Adrenal gland (tissue), 19 donors: ENCODE measurements at places on chromosomes 6 and 20. TPM values are rescaled to one million over a fixed set of nuclear protein-coding genes. Genes with fewer than 3 reads are reported as not detected.

- DNase-seq: no peak
Measured at GRCh38 chr6:11585426-11586016, 48.0 kb downstream of the TMEM170B start.

- no peak for DNase-seq
Measured at GRCh38 chr6:135810486-135810885, 41.0 kb upstream of the PDE7B start.

The PDE10A gene
- 8.0 TPM for total RNA-seq

GRCh38 chr6:41757931-41758640, 10.9 kb upstream of the PGC start:
- no peak for DNase-seq

The ARMC2 gene
- 2.1 TPM for total RNA-seq

- DNase-seq: no peak
Measured at GRCh38 chr6:119122336-119122735, 43.9 kb upstream of the FAM184A start.

DNA sequence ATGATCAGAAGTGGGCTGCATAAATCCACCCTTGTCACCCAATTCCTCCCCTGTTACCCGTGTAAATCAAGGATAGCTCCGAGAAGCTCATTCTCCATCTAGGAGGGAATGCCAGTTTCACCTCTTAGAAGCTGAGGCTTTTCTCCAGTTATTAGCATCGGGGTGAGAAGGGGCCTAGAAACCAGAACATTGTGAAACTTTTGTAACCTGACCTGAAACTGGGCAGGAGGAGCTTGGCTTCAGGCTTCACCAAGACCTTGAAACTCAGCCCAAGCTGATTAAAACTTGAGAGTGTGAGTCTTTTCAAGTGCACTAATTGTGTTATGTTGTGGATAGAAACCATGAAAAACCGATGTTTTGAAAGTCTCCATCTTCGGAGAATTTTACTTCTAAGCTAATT, 103.1 kb downstream of the BMP2 start:
- DNase-seq: no peak

DNA sequence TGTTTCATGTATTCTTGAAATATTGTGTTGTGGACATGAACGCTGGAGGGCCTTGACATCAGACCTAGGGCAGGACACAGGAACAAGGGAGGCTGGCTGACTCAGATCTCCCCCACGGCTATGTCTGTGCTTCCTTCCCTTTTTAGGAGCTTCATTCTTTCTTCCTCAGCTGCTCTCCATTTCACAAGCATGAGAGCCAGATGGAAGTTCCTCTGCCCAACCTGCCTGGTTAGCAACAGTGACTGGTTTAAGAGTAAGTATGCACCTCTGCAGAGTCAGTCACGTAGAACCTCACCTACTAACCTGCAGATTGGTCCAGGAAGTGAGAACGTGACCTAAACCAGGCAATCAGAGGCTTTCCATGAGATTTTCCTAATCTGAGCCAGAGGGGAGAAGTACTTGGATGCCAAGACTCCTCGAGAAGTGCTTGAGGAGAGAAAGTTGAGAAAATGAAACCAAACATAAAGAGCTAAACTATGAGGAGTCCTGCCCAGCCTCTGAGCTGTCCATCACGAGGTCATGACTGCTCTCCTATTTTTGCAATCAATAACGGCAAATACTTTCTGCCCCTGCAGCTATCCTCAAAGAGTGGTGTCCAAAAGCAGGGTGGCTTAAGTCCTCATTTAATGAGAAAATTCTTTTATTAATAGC, 465.2 kb upstream of the CITED2 start:
- DNase-seq: peak; percentile 26

DNA sequence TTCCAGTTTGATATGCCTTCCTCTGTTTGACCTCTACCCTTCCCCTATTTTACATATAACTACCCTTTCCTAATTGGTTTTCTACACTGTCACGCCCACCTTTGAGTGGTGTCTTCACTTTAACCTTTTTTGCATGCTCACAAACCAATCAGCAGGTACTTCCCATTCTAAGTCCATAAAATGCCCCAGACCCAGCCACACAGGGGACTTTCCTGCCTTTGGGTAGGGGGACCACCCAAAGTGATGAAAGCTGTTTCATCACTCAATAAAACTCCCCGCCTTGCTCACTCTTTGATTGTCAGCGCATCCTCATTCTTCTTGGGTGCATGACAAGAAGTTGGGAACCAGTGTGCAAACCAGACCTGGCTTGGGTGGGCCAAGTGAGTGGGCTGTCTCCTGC, 20.5 kb upstream of the SNRPC start:
- DNase-seq: no peak

The ZNF311 gene
- 2.7 TPM for total RNA-seq

The FAM184A gene
- 1.8 TPM for total RNA-seq

GRCh38 chr20:54794110-54794509, 318.7 kb downstream of the DOK5 start:
- DNase-seq: no peak

GRCh38 chr20:57223648-57224489, 42.6 kb downstream of the BMP7 start:
- peak; percentile 24 for DNase-seq

DNA sequence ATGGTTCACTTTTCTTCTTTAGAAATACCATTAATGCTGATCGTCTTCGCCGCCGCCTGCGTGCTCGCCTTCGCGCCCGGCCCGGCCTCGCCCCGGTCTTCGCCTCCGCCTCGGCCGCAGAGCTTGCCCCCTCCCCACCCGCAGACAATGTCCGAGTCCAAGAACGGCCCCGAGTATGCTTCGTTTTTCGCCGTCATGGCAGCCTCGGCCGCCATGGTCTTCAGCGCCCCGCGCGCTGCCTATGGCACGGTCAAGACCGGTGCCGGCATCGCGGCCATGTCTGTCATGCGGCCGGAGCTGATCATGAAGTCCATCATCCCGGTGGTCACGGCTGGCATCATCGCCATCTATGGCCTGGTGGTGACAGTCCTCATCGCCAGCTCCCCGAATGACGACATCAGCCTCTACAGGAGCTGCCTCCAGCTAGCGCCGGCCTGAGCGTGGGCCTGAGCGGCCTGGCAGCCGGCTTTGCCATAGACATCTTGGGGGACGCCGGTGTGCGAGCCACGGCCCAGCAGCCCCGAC, 4.8 kb upstream of the PRPH2 start:
- peak; percentile 38 for DNase-seq
